NCI-H510A (cell line): ENCODE measurements at places on chromosomes 16 and 17.

- no peak for DNase-seq
Measured at GRCh38 chr17:42049834-42050392, 488 bp downstream of the C17orf113 start.

DNA sequence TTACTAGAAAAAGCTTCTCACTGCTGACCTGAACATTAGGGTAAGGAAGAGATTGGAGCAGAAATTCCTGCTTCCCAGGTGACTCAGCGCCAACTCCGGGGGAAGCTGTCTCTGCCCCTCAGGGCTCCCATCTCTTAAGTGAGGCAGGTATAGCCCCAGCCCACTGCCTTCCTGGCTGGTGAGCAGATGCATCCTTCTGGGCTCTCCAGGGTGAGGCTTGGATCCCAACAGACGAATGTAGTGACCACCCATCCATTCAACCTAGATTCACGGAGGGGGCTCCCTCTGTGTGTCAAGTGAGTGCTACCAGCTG is 3.2 kb downstream of the ATP2C2 start:
- DNase-seq: no peak

GRCh38 chr17:50057521-50057991 is 1.6 kb downstream of the ITGA3 start:
- no peak for DNase-seq

DNA sequence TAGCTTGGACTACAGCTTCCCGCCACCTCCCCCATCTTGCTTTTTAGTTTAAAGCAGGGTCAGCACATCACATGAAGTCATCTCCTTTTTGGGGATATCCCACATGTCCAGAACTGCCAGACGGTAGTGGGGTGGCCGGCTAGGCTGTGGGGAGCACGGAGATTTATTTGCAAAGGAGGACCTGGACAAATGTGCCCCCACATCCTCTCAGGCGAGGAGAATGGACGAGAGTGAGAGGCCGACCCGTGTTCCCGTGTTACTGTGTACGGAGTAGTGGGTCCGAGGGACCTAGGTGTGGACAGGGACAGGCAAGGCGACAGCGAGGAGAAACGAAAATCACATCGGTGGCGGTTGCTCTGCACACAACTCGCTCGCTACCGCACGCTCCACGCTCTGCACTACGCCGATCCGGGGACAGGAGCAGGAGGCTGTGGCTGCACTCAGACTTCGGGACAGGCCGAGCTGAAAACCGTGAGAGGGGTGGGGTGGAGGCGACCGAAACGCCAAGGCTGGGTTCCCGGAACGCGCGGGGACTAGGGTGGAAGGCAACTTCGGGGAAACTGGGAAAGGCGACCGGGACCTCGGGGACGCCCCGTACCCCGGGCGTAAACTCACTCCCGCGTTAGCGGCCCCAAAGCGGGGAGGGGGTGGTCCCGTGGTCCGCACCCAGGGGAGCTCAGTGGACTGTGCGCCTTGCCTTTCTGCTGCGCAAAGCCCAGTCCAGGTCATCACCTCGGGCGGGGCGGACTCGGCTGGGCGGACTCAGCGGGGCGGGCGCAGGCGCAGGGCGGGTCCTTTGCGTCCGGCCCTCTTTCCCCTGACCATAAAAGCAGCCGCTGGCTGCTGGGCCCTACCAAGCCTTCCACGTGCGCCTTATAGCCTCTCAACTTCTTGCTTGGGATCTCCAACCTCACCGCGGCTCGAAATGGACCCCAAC is at the start of gene MT1A:
TSS of gene MT1A (plus strand) at position 853 of the 937 bp plus-strand sequence. CDS start at position 926, 73 bp downstream.
- DNase-seq: no peak

DNA sequence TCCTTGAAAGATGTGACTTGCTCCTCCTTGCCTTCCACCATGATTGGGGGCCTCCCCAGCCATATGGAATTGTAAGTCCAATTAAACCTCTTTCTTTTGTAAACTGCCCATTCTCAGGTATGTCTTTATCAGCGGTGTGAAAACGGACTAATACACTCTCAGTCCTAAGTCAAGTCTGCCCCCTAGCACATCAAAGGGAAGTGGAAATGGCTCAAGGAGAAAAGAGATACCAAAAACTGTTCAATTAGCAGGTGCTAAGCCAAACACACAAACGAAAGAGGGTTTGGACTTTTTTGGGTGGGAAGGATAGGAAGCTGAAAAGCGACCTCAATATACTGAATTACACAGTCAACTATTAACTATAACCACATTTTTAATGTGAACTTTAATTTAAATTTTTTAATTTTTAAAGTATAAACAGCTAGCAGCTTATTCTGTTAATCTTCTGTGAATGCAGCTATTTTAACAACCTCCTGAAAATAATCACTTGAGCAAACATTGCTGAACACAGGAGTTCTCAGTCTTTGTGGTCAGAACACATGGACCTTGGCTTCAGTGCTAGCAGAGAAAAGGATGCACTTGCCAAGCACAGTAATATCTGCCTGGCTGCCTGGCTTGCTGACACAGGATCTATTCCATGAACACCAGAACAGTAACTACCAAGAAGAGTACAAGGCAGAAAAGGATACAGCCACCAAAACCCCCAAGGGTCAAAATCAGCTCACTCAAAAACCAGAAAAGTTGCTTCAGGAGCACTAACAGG is 10.9 kb downstream of the ZNF18 start:
- no peak for DNase-seq

DNA sequence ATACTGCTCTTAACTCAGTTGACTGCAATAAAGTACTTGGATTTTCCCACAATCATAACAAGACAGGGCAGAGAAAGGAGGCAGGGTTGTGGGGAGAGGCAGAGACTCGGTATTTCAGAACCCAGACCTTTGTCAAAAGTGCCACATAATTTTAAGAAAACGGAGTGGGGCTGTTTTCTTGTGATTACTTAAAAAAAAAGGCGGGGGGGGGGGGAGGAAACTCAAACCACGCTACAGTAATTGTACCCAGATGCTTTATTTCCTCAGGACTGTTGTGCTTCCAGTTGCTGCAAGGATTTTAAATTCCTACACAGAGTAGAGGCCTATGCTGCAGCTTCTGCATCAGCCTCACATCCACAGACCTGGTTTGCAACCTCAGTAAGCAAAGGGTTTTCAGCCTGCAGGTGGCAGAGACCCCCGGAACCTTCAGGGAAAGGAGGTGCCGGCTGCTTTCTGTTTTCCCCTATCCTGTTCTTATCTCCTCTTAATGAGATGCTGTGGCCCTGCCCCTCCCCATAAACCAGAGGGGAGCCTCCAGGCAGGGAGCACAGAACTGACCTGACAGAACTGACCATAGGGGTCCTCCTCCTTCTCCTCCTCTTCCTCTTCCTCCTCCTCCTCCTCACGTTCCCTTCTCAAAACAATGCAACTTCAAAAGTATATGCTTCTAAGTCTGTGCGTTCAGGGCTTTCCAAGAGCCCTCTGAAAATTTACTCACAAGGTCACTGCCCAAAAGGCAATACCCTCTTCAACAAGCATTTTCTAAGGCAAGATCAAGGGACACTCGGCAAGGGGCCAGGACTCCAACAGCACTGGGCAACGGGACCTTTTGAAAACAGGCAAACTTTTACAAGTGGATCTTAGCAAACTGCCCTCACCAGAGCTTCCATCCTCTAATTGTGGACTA is 7.5 kb downstream of the AXIN2 start:
- no peak for DNase-seq

DNA sequence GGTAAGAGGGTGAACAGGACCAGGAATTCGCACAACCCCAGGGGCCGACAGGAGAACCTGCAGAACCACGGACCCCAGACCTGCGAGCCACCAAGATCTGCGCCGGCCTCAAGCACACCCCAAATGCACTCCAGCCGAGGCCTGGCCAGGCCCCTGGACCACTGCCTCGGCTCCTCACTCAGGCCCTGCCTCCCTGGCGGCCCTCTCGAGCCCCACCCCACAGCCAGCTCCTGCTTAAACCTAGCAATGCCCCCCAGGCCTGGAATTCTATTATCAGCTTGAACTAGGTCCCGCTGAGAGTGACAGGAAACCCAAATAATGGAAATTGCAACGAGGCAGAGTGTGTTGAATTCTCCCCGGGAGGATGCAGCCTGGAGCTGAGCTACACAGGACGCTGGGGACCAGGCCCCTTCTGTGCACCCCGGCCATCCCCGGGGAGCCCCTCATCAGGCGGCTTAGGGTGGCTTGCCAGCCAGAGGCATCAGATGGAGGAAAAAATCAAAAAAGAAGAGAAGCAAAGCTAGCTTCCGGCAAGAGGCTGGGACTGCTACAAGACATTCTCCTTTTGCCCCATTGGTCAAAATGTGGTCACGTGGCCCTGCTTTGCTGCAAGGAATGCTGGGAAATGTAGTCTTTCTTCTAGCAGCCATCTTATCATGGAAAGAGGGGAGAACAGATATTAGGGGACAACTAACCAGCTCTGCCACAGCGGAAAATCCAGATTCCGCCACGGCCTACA is 2.4 kb upstream of the ENPP7 start:
- DNase-seq: no peak

- no peak for DNase-seq
Measured at GRCh38 chr17:9002606-9003354, 18.5 kb upstream of the NTN1 start.

- DNase-seq: no peak
Measured at GRCh38 chr17:82087961-82088837, 9.8 kb downstream of the FASN start.

DNA sequence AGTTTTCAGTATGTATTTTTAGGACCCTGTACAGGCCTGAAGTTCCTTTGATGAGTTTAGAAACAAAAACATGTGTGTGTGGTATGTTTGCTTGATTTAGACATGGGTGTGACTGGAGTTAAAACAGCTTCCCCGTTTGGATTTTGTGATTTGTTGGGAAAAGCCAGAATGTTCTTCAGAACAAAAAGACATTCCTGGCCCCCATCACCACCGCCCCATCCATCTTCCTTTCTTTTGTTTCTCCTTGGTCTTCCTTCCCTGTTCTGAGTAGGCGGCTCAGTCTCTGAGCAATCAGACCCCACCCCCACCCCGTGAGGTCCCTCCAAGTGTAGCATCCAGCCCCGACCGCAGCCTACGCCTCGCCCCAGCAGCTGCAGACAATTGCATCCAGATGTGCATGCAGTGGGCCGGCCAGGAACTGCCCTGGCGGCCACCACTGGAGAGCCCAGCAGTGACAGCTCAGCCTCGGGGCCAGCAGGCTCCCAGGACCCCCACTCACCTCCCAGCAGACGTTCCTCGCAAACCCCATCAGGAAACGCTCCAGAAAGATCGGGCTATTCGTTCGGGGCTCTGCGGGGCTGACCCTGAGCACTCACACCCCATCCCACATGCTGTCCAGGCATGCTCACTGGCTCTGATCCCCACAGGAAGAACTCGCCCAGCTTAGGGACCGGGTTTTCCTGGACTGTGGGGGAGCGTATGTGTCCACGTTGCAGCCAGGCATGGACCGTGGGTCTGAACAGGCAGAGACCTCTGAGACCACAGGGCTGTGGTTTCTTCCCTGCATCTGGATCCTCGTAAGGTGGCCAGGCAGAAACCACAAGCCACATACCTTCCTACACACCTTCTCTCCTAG is 99.8 kb upstream of the CDH5 start:
- DNase-seq: no peak

DNA sequence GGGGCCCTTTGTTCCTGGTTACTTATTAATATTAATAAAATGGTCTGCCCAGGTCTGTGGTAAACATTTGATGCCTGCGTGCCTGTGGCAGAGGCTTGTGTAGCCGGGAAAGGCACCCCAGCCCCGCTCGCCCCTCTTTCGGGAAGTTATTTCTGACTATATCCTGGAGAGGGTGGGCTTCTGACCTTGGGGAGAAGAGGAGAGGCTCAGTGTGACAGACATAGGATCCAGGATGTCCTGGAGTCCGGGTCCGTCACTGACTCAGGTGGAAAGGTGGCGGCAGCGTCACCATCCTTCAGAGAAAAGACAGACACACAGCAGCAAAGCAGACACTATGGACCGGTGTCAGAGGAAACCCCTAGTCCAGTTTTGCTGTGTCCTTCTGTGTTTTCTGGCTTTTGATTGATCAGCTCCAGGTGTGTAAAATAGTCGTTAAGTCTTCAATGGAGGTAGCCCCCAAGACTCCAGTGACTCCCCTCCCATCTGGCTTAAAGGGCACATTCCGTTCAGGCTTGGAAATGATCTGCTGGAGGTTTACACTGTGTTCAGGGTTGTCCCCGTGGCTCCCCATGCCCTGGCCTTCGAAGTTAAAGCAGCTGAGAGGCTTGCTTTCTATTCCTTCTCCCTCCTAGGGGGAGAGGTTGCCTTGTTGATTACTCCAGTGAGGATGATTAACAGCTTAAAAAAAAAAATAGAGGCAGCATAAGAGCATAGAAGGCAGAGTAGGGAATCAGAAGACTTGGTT is 81.6 kb downstream of the CCDC182 start:
- DNase-seq: no peak

DNA sequence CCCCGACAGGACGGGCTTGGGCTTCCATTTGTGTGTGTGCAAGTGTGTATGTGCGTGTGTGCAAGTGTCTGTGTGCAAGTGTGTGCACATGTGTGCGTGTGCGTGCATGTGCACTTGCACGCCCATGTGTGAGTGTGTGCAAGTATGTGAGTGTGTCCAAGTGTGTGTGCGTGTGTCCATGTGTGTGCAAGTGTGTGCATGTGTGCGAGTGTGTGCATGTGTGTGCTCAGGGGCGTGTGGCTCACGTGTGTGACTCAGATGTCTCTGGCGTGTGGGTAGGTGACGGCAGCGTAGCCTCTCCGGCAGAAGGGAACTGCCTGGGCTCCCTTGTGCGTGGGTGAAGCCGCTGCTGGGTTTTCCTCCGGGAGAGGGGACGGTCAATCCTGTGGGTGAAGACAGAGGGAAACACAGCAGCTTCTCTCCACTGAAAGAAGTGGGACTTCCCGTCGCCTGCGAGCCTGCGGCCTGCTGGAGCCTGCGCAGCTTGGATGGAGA is 23.1 kb upstream of the ITGAX start:
- DNase-seq: no peak

DNA sequence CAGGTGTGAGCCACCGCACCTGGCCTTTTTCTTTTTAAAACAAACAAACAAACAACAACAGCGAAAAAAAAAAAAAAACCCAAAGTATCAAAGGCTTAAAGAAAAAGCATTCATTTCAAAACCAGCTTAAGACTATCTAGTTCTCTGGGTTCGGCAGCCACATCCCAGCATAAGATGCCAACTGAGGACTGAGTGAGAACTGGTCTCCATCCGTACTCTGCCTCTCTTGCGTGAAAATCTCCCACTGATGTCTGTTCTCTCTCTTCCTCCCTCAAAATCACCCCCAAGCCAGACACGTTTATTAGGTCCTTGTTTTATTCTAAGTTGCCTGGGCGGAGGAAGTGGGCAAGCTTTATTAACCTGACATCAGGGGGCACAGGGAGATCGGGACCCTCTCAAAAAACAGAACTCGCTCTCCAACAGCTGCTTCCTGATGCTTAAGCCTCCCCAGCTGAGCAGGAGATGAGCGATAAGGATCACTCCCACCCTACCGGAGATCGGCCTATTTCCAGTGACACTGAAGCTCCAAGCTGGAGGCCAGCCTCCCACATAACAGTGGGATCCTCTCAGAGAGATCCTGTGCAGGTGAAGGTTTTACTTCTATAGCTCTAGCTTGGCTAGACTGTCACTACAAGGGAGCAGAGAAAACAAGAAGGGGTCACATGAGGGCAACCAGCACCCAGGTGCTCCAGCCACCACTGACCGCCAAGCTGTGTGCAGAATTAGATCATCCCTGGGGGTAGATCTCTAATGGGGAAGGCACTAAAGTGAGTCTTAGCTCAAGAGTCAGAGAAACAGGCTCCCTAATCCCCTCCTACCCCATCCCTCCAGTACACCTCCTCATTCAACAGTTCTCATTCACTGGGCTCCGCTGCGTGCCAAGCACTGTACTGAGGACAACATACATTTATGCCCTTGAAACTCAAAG is 13.6 kb downstream of the CDC42EP4 start:
- DNase-seq: no peak
